Pancreas (tissue), 10 donors: ENCODE measurements at places on chromosomes 11 and 22. TPM values are rescaled to one million over a fixed set of nuclear protein-coding genes. Genes with fewer than 3 reads are reported as not detected.

DNA sequence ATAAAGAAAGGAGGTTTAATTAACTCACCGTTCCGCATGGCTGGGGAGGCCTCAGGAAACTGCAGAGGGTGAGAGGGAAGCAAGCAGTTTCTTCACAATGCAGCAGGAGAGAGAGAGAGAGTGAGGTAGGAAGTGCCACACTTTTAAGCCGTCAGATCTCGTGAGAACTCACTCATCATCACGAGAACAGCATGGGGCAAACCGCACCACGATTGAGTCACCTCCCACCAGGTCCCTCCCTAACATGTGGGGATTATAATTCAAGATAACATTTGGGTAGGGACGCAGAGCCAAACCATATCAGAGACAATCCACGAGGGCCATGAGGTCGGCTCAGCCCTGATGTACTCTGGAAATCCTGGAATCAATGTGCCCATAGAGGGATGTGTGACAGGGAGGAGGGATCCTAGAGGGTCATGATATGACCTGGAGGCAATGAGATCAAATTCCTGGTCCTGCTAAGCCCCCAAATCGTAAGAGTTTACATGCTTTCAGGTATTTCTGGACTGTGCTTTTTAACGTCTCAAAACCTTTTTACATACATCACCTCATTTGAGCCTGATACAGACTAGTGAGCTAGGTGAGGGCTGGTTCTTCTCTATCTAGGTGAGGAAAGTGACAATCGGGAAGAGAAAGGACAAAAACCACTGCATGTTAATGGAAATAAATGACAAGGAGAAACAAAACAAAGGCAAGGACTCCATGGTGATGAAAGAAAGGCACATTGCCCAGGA is 19.5 kb upstream of the RASSF10 start:
- H3K27me3 ChIP-seq: no peaks in the 10 kb centered on the region
- no peak overlapping the region for H3K27ac ChIP-seq
- H3K4me1 ChIP-seq: no peaks in the 10 kb centered on the region
- no peak overlapping the region for H3K4me3 ChIP-seq
- no peaks in the 10 kb centered on the region for H3K36me3 ChIP-seq

DNA sequence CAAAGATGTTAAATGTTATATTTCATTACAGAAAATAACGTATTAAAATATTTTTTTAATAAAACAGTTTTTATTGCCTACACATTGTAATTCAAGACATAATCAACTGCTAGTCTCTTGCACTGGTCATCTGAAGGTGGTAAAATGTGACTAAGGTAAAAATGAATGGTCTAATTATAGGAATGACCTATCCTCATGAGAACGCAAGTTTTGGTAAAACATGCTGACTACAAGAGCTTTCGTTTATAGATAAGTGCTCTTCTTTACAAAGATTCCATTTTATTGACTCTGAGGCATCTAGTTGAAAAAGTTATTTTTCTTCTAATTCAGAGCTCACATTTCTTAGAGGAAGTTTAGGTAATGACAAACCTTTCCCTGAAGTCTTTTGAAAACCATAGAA is 27.3 kb downstream of the LUZP2 start:
- no peak for DNase-seq
- H3K4me3 ChIP-seq: no peak overlapping the region
- no peak overlapping the region for H3K27ac ChIP-seq
- H3K27me3 ChIP-seq: no peaks in the 10 kb centered on the region
- H3K4me1 ChIP-seq: no peaks in the 10 kb centered on the region

TMX2 gene
- 34.7 TPM for total RNA-seq

- H3K36me3 ChIP-seq: no peaks in the 10 kb centered on the region
- H3K4me1 ChIP-seq: no peaks in the 10 kb centered on the region
Observed at GRCh38 chr11:44842220-44842619, 108.5 kb downstream of the TP53I11 start.

HIKESHI gene
- total RNA-seq: 14.4 TPM

- no peaks in the 10 kb centered on the region for H3K36me3 ChIP-seq
- no peak overlapping the region for H3K27ac ChIP-seq
- no peaks in the 10 kb centered on the region for H3K4me1 ChIP-seq
- H3K4me3 ChIP-seq: no peak overlapping the region
- no peaks in the 10 kb centered on the region for H3K27me3 ChIP-seq
Observed at GRCh38 chr22:20604776-20605221, 97.4 kb downstream of the MED15 start.

DNA sequence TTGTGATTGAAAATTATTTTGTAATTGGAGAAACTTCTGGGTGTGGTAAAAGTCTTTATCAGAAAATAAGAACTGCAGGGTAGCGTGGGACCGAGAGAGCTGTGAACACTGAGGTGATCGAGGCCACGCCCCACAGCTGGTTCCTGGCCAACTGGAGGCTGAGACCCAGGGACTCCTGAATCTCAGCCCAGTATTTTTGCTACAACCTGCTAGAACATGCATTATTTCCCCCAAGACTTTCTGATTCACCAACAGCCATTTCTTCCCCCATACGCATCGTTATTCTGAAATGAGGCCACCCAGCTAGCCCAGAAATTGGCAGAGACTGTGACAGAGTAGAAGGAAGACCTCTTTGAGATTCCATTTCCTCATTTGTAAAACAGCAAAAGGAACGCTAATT is 3.4 kb upstream of the FGF19 start:
- no peak overlapping the region for H3K4me3 ChIP-seq
- H3K4me1 ChIP-seq: peaks cover 2% of the 10 kb centered on the region
- H3K27me3 ChIP-seq: peaks cover 22% of the 10 kb centered on the region
- no peak for DNase-seq
- H3K27ac ChIP-seq: no peak overlapping the region

DNA sequence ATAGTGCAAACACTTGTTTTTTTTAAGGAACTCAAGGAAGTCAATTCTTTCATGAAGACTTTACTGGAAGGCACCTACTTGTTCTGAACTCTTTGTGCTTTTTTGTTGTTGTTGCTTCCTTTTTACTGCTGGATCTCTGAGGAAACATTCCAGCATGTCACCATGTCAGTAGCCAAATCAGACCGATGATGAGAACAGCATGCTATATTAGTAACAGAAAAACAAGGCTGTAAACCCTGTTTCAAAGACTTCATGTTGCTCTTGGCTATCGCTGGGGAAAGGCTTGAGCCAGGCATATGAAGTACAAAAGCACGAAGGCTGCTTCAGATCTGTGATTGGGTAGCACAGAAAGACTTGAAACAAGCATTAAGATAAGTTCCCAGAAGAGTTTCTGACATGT is 125.6 kb upstream of the SLC5A12 start:
- H3K36me3 ChIP-seq: no peaks in the 10 kb centered on the region
- H3K27ac ChIP-seq: no peak overlapping the region
- DNase-seq: no peak
- no peak overlapping the region for H3K4me3 ChIP-seq

DNA sequence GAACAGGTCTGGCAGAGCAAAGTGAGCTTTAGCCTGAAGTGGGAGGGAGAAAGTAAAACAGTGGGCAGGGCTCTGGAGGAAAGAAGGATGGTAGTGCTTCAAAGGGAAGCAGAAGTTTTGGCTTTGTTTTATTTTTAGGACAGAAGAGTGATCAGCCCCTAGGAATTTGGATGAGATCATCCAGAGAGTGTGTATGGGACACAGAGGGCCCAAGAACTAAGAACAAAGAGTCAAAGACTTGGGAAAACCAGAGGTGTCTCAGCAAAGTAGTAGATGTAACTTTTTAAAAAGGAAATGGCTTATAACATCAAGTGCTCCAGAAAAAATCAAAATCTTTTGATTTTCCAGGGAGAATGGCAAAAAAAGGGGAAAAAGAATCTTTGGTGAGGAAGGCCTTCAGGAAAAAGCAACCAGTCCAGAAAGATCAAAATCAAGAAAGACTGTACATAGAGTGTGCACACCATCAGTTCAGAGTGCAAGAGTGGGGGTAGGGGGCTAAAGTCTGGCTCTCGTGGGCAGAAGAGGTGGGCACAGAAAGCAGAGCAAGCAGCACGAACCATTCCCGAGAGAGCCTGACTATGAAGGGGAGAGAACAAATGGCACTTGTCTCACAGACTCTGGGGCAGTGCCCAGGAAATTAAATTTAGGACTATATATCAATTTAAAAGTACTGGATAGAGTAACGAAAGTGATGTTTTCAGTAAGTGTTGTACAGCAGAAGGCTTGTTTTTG is 30.0 kb downstream of the MAPK1 start:
- H3K27me3 ChIP-seq: no peaks in the 10 kb centered on the region
- no peaks in the 10 kb centered on the region for H3K36me3 ChIP-seq
- H3K4me1 ChIP-seq: peaks cover 10% of the 10 kb centered on the region
- H3K27ac ChIP-seq: peak overlapping the region; percentile 53
- no peak for DNase-seq

FAM83F gene
- 16.1 TPM for total RNA-seq

PGA5 gene
- 0.83 TPM for total RNA-seq

DNA sequence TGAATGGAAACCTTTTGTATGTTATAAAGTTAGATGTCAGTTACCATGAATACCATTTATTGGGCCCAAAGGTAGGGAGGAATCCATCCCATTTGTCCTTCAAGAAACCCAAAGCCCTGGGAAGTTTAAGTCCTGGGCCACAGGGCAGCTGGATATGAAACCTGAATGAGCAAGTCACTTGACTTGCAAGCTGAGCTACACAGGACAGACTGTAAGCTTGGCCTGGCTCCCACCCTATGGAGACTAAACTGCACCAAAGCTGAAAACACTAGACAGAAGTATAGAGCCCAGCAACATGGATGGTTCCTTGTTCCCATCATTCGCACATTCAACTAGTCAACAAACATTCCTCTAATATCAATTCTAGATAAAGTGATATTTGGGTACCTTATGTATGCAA is 71.3 kb downstream of the KCNC1 start:
- no peaks in the 10 kb centered on the region for H3K36me3 ChIP-seq
- H3K27me3 ChIP-seq: no peaks in the 10 kb centered on the region
- H3K27ac ChIP-seq: no peak overlapping the region
- DNase-seq: no peak

BRSK2 gene
- 77.0 TPM for total RNA-seq

DNA sequence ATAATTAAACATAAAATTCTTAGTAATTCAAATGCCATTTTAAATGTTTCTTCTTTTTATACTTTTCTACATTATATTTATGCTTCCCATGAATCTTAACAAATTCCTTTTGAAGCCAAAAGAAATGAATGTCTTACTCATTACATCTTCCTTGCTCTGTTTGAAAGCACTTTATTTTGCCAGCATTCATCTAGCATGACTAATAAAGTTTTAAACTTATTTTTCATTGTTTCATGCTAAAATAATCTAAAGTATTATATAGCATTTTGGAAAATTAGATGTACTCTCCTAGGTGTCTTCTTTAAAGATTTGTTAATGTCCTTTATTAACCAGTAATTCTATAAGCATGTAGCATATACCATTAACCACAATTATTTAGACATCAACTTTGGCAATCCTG is 9.7 kb upstream of the PIWIL4 start:
- DNase-seq: no peak
- H3K4me1 ChIP-seq: no peaks in the 10 kb centered on the region
- H3K27me3 ChIP-seq: no peaks in the 10 kb centered on the region

UCP2 gene
- total RNA-seq: 18.7 TPM

- H3K36me3 ChIP-seq: no peaks in the 10 kb centered on the region
- H3K27me3 ChIP-seq: no peaks in the 10 kb centered on the region
- H3K4me1 ChIP-seq: no peaks in the 10 kb centered on the region
- no peak overlapping the region for H3K27ac ChIP-seq
- no peak overlapping the region for H3K4me3 ChIP-seq
Observed at GRCh38 chr11:79100093-79100910, 340.5 kb downstream of the TENM4 start.

DNA sequence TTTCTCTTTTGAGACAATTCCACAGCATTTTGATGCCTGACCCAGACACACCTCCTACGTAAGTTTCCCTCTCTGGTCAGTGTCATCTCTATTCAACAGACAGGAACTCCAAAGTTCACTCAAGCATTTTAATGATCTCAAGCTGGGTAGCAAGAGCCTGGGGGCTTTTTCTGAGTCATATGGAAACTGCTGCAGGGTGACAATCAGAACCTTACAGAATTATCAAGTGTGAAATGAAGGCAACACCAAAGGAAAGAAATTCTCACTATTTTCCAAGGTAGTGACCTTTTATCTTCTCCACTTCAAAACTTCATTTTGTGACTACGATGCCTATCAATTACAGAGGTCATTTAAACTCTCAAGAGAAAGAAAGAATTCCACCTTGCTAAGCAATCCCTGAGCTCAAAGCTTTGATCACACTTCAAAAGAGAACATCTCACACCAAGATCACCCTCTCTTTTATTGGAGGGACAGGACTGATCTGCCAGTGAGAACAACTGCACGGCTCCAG is 229.0 kb upstream of the ZC3H12C start:
- no peak overlapping the region for H3K27ac ChIP-seq
- no peaks in the 10 kb centered on the region for H3K4me1 ChIP-seq
- H3K27me3 ChIP-seq: no peaks in the 10 kb centered on the region
- DNase-seq: no peak
- no peaks in the 10 kb centered on the region for H3K36me3 ChIP-seq

ELF5 gene
- total RNA-seq: 0.12 TPM

DNA sequence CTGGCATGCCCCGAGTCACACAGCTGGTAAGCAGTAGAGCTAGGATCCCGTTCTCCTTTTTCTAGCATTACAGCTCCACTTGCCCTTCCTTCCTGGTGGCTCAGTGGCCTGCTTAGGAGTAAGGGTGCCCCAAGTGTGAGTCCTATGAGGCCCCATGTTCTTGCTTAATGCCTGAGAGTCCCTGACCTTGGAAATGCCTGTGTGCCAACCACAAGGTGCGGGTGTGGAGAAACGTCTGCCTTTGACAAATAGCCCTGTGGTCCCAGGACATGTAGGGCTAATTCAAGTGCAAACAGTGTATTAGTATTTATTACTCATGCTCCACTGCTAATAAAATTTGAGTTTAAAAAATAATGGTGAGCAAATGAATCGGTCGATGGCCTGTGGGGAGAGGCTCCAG is 18.4 kb downstream of the GRIK4 start:
- H3K27ac ChIP-seq: no peak overlapping the region
- DNase-seq: no peak
- no peaks in the 10 kb centered on the region for H3K36me3 ChIP-seq

SRRD gene
- total RNA-seq: 13.2 TPM

DNA sequence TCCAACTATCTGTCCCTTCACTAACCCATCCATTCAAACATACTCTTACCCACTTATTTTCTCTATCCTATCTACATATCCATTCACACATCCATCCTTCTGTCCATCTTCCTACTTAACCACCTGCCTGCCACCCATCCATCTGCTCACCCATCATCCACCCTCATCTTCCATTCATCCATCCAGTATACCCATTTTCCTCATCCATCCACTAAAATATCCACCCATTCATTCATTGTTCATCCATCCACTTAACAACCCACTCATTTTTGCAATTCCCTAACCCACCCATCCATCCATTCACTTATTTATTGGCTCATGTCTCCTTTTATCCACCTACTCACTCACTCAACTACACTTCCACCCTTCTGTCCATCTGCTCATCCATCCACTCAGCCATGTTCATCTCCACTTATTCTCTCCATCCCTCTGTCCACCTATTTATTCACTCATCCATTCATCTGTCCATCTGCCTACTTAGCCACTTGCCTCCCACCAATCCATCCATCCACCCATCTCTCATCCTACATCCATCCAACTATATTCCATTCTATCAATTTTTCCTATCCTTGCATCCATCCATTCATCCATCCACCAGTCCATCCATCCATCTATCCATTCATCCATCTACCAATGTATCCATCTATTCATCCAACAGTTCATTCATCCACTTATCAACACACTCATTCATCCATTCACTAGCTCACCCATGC is 10.6 kb downstream of the LHFPL7 start:
- H3K4me3 ChIP-seq: no peak overlapping the region
- H3K27ac ChIP-seq: no peak overlapping the region
- no peaks in the 10 kb centered on the region for H3K36me3 ChIP-seq
- DNase-seq: no peak
- H3K27me3 ChIP-seq: no peaks in the 10 kb centered on the region
- H3K4me1 ChIP-seq: no peaks in the 10 kb centered on the region
